ENCODE measurements at places on chromosomes 3 and 15. TPM values are rescaled to one million over a fixed set of nuclear protein-coding genes. Genes with fewer than 3 reads are reported as not detected.

DNA sequence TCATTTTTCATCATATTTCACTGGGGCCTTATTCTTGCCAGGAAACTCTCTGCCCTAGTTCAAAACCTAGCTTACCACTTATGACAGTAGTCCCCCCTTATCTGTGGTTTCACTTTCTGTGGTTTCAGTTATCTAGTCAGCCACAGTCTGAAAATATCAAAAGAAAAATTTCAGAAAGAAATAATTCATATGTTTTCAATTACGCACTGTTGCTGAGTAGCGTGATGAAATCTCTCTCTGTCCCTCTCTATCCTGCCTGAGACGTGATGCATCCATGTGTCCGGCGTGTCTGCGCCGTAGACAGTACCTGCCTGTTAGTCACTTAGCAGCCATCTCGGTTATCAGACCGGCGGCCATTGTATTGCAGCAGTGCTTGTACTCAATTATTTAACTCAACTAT is 369.9 kb upstream of the MCTP2 start:
- no peak for DNase-seq

DNA sequence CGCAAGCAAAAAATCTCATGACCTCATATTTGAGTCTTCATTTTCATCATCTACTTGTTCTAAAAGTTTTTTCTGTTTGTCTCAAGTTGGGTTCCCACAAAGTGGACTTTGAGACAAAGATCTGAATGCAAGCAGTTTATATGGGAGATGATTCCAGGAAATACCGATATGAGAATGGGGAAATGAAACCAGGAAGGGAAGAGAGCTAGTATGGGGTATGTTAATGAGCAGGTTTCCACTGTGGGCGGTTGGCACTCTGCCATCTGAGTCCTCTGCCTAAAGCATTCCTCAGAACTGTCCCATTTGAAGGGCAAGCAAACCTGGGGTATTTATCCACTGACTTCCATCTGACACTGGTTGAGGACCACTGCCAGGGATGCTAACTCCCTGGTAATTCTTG is 8.8 kb downstream of the ADPRH start:
- no peak for DNase-seq

DNA sequence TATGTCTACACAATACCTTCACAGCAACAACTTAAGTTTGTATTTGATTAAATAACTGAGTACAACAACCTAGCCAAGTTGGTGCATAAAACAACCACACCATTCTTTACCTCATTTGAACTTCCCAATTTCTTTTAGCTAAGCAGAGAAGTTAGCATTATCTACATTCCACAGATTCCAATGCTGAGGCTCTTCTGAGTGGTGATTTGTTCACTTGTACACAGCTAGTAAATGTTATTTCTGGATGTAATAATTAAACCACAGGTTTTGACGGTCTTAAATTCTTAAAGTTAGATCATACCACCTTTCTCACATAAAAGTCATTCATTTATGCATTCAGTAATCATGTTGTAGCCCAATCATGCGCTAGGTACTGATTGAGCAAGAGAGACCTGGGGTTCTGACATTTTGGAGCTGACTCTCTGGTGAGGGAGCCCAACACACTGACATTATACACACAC is 102.5 kb downstream of the SST start:
- peak; percentile 81 for DNase-seq

GRCh38 chr3:173745952-173746682 is 348.6 kb downstream of the NLGN1 start:
- DNase-seq, result no peak

ECT2 gene
- 21.8 TPM for total RNA-seq

GRCh38 chr15:100879464-100880138 is at the start of gene ALDH1A3:
Gene ALDH1A3 (plus strand): TSS chr15:100879831. CDS start chr15:100879908, 77 bp downstream.
- peak; percentile 97 for DNase-seq

DNA sequence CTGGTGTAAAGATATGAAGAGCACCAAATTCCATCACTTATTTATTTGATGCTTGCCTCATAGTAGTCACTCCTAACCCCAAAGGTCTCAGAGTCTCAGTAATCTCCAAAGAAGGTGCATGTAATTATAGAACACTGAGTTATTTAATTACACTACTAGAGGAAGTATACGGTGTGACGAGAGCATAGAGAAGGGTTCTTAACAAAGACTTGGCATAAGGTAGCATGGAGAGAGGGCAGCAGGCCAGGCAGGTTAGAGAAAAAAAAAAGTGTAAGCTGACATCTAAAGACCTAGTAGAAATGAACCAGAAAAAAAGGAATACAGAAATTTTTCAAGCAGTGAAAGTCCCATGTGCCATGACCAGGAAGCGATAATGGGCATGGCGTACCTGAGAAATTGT is 213.3 kb upstream of the TGFBR2 start:
- DNase-seq, result no peak

- DNase-seq, result no peak
Observed at GRCh38 chr15:57910672-57911071, 154.8 kb downstream of the ALDH1A2 start.

DNA sequence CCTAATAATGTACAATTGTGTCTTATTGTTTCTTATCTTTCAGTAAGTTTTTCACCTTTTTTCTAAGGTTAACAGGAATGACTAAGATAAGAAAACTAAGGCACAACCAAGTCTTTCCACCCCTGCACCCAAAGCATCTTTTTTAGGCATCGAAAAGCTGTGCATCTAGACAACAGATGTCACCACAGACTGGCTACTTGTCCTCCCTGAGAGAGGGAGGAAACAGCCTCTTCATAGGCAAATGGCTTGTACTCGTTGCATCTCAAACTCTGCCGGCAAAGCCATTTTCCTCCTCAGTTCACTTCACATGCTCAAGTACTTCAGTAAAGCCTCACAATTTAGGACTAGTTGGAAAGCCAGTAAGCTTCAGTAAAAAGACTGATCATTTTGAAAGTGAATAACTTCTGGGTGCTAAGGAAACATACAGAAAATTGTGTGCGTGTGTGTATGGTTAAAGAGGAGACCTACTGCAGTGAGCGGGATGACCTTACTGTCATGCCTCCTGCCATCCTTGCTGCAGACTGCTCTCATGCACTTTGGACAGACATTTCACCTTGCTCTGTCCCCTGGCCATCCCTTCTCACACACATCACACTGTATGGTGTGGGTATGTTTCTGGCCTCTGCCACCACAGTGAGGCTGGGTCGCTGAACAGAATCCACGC is 36.5 kb upstream of the HACD2 start:
- no peak for DNase-seq

GRK7 gene
- total RNA-seq, result not detected

DNA sequence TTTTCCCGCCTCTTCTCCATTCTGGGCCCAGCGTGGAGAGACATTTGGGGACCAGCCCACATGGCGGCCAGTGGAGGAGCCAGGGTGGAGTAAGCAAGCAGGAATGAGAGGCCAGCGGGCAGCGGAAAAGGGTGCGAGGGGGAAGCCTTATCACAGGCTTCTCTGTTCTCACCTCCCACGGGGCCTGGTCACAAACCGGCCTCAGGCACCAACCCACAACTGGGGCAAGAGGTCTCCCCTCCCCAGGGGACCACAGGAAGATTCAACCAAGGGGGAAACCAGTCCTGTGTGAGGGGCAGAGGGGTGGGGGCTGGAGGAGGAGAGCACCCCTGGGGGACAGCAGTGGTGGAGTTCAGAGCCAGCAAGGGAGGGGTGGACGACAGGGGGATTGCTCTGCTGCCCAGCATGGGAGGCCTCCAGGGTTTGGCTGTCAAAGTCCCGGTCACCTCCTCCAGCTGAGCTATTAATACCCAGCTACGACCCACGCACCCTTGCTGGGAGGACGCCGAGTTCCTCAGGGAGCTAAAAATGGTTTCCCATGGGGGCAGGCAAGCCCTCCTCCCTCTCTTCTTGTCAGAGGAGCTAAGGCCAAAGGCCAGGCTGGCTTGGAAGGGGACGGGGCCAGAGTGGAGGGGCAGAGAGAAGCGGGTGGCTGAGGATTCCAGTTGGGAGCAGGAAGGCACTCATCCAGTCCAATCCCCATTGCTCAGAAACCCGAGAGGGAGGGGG is 23.8 kb upstream of the RPL29 start:
- DNase-seq, result no peak

MOBP gene
- not detected for total RNA-seq
